GM13976 (cell line): ENCODE measurements at places on chromosomes 7 and 10.

- no peak for DNase-seq
These were observed 27.2 kb downstream of the PWWP2B start for GRCh38 chr10:132423966-132424861.

DNA sequence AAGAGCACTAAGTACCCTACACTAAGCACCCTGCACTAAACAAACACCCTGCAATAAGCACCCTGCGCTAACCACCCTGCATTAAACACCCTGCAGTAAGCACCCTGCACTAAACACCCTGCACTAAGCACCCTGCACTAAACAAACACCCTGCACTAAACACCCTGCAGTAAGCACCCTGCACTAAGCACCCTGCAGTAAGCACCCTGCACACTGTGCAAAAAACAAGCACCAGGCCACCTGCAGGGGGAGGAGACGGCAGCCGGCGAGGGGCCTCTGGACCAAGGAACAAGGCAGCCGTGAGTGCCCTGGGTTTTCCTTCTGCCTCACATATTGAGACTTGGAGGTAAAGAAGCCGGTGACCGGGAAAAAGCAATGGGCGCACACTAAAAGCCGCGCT lies 30.2 kb downstream of the KNDC1 start:
- DNase-seq = no peak

GRCh38 chr7:143886826-143887477 lies 15.0 kb downstream of the TCAF1 start:
- DNase-seq = no peak

DNA sequence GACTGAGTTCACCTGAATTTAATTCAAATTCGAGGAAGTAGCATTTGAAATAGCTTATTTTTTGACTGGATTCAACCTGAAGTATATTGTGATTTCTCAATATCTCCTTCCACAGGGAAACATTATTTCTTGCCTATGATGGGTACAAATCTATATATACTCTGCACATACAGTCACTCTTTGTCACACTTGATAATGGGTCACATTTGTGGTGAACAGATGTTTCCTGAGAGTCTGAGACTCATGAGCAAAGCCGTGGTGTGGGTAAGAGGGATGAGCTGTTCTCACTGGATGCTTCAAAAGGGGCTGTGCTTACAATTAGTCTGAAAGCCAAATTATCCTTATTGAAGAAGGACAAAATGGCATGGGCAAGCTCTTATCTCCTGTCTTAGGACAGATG lies 18.0 kb upstream of the TBXAS1 start:
- no peak for DNase-seq

GRCh38 chr7:128299109-128299607 lies 44.5 kb downstream of the RBM28 start:
- no peak for DNase-seq

DNA sequence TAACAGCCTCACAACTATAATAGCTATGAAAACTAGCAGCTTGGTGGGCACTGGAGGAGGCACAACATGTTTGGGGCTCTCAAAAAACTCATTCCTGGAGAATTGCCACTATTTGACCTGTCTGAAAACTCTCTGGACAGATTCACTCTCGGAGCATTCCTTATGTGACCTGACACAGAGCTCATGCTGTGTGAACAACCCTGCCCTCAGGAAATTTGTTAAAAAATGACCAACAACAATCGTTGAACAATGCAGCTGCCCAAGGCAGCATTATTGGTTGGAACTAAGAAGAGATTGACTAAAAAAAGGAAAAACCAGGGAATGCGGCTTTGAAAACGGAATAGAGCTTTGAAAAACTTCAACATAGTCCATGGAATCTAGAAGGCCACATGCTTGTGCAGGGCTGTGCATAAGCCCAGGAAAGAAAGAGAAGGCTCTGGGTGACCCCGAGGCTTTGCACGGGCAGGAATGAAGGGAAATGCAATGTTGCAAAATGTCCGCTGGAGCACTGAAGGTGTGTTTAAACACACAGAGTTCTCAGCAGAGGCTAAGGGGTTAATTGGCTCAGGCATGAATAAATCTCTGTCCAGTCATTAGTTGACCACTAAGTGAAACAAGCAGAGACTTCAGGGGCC lies 52.8 kb downstream of the NAMPT start:
- DNase-seq = no peak

- no peak for DNase-seq
These were observed 72.0 kb downstream of the SCRN1 start for GRCh38 chr7:29917641-29918040.

DNA sequence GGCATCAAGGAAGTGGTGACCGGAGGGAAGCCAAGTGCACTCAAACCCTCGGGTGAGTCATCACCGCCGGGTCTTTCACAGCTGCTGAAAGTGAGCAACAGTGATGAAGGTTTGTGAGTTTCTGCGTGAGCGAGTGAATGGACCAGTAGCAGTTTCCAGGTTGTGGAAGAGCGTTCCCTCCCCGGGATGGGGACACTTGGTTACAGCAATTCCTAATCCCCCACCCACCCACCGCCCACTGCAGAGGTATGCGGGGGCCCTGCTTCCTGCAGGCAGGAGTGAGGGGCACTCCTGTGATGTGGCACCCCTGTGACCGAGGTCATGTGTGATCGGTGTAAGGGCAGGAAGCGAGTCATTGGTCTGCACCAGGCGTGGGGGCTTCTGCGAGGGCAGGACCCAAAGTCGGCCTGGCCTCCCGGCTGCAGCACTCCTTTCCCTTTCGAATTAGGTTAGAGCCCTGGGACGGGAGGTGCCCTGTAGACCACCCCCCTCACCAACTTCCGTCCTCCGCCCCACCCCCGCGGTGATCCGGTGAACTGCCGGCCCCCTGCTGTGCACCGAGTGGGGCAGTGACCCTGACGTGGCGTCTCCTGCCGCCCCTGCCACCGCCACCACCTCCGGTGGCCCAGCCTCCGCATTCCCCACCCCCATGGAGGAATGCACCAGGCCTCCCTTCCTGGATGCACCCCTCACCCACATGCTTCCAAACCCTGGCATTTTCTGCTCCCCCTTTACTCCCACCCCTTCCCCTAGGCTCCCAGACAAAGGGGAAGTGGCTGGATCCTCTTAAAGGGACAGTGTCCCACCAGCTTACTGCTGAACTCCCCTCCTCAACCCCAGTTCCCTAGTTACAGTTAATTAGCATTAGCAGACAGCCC lies 10.9 kb downstream of the LIMK1 start:
- peak; percentile 80 for DNase-seq

DNA sequence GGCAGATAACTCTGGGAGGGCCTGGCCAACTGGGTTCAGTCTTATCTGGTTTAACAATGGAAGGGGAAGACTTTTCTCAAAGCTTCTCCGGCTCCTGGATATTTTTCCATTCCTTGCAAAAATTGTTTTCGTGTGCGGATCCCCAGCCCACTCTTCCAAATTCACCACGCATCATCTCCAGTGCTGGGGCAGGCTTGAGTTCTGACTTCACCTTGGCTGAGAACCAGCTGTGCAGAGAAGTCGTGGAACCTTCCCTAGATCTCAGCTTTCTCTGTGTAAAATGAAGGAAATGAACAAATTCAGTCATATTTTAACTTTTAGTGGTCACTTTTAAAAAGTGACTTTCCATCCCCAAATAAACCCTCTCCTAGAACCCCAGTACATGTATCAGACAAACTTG lies 297.0 kb downstream of the TCF7L2 start:
- no peak for DNase-seq

DNA sequence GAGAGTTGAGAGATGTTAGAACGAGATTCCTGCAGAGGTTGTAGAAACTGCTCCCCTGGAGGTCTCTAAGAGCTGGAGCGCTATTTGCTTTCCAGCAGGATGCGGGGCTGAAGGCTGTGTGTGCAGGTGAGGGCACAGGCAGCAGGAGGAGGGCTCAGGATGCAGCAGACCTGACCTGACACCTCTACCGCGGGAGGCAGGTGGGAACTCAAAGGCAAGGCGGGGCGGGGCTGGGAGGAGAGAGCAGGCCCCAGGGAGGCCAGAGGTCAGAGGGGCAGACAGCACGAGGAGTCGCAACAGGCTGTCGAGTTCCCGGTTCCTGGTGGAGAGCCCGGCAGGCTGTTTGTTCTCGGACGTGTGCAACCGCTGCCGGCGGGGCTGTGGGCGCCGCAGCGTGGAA lies 7.9 kb upstream of the CRTAC1 start:
- DNase-seq = no peak

GRCh38 chr10:6133331-6134098 lies 44.7 kb downstream of the RBM17 start:
- DNase-seq = no peak

DNA sequence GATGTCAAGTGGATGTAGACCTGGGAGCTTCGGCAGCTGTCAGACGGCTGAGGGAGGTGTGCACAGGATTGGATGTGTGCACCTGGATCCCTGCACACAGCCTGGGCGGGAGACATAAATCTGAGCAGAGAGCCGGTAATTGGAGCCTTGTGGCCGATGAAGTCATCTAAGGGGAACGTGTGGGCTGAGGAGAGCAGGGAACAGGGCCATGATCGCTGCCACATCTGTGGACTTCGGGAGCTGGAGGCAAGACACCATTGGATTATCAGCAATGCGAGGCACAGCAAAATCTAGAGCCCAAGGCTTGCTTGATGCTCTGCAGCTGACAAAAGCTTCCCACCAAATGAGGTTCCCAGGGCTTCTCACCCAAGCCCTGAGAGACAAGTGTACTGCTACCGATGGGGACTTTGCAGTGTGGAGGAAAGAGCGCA lies 147.7 kb downstream of the PTPN20 start:
- DNase-seq = no peak

DNA sequence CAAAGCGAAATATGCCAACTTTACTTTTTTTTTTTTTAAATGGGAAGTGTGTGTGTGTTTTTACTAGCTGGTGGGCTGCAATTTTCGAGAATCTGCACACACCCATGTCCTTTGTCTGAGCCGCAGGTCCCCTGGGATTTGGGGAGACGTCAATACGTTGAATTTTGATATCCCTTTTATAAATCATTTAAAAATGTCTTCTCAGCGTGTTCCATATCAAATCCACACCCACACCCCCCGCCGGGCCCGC lies 404 bp upstream of the FMC1 start:
- no peak for DNase-seq

GRCh38 chr10:17021656-17022465 lies 107.8 kb downstream of the CUBN start:
- no peak for DNase-seq

- no peak for DNase-seq
These were observed 137.5 kb upstream of the RHEB start for GRCh38 chr7:151657173-151657572.
